ENCODE measurements at places on chromosomes 4 and X.
A peak's percentile ranks its signal among the peaks of the same experiment; 100 is the strongest.

DNA sequence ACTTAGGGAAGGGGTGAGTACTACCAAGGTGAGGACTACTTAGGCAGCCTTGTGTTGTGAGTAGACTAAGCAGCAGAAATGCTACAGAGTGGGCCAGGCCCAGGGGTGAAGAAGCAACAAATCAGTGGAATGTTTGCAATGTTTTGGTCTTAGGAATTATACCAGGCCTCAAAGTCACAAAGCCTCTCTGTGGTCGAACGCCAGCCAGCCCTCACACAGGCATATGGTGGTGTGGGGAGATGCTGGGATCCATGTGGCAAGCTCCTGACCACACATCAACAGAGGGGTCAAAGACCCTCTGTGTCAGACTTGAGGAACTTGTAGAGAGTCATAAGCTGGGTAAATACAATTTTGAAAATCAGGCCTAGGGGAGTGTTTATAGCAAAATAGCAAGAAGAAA is 153.8 kb upstream of the KLF3 start:
- no peak for DNase-seq

GRCh38 chr4:159248384-159249178 is 145.7 kb downstream of the RAPGEF2 start:
- DNase-seq: no peak

DNA sequence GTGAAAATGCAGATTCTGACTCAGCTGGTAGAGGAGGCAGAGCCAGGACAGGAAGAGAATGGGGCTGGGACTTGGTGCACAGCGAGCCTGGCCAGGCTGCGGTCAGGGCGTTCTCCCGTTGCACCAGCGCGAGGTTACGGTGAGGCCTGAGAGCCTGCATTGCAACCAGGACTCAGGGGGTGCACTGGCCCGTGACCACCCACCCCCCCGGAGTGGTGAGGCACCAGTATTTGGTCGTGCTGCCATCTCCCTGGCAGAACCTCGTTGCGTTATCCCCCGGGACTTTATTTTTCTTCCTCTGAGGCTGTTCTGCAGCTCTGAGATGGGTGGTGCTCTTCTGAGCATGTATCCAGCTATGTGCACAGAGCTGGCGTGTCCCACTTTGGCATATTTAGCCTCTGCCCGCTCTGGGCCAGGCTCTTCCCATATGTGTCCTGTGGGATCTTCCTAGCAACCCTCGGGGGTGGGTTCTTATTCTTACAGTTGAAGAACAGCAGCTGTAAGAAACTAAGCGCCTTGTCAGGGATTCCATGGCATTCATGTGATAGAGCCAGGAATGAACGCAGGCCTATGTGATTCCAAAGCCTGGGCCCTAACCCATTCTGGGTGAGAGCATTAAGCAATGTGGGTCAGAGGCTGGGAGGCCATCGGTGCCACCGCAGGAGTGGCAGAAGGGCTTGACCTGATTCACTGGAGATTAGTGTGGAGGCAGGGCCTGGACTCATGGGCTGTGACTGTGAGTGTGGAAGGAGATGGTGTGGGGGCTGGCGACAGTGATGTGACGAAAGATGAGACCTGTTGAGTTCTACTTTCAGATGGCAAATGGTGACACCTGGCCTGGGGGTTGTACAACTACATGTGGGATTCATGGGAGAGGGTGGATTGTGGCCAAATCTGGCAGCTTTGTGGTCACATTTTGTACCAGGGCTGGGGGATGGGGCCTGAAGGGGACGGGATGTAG is 3.1 kb downstream of the TADA2B start:
- no peak for DNase-seq

GRCh38 chrX:17377795-17378194 is 2.8 kb downstream of the NHS start:
- DNase-seq: no peak

- no peak for DNase-seq
Measured at GRCh38 chrX:40263014-40263560, 165.3 kb upstream of the BCOR start.

- DNase-seq: no peak
Measured at GRCh38 chrX:150258463-150259430, 104.4 kb upstream of the MAMLD1 start.

GRCh38 chrX:30572004-30572403 is 5.6 kb downstream of the TASL start:
- no peak for DNase-seq

- DNase-seq: no peak
Measured at GRCh38 chr4:18021470-18021719, 160 bp downstream of the LCORL start.

- DNase-seq: peak; percentile 22
Measured at GRCh38 chr4:3518511-3518880, 13.7 kb downstream of the LRPAP1 start.

DNA sequence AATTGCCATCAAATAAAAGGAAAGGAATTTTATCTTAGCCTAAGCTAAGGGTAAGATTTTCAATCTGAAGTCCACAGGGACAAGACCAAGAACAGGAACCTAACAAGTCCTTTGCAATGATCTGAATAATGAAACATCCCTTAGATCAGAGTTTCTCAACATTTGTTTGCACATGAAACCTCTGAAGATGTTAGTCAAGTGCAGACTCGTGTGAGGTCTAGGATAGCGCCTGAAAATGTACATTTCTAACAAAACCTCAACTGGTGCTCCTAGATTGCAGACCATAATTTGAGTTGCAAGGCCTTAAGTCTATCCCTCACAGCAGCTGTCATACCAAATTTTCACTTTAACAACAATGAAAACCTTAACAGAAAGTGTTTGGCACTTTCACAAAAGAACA is 337.6 kb downstream of the DMD start:
- no peak for DNase-seq
